A549 treated with CORT108297 at 1 μM for 4 hours (cell line): ENCODE measurements at places on chromosomes 6 and 20. TPM values are rescaled to one million over a fixed set of nuclear protein-coding genes. Genes with fewer than 3 reads are reported as not detected.

Gene MOG
- not detected in 5 replicates for total RNA-seq

Gene NKAPL
- not detected in 5 replicates for total RNA-seq

Gene GTSF1L
- total RNA-seq = not detected in 5 replicates

Gene ZNF165
- 0.93 to 1.1 TPM (median 0.98 TPM) in 5 replicates for total RNA-seq

Gene METTL24
- not detected in 5 replicates for total RNA-seq

Gene HTR1B
- total RNA-seq = 0.05 to 0.19 TPM (median 0.10 TPM) in 5 replicates

Gene KCTD20
- 16.7 to 21.2 TPM (median 19.0 TPM) in 5 replicates for total RNA-seq

Gene TRERF1
- 5.9 to 8.4 TPM (median 7.7 TPM) in 5 replicates for total RNA-seq

Gene TGM3
- 0.03 TPM in 3 of 5 replicates, not detected in the others for total RNA-seq

Gene CYP39A1
- 0.03 to 0.09 TPM (median 0.05 TPM) in 4 of 5 replicates, not detected in the other for total RNA-seq

Gene SH3BGRL2
- total RNA-seq = 0.24 to 0.33 TPM (median 0.27 TPM) in 5 replicates

Gene ADGRF1
- total RNA-seq = 0.16 TPM in 1 of 5 replicates, not detected in the others

Gene NRSN1
- total RNA-seq = not detected in 5 replicates

Gene SAMD5
- total RNA-seq = 0.60 to 0.84 TPM (median 0.79 TPM) in 5 replicates

Gene COX4I2
- total RNA-seq = not detected in 5 replicates

Gene SLC13A3
- total RNA-seq = 0.07 TPM in 1 of 5 replicates, not detected in the others

Gene NT5E
- total RNA-seq = 26.1 to 44.8 TPM (median 36.4 TPM) in 5 replicates

Gene ABCC10
- 6.0 to 13.1 TPM (median 10.5 TPM) in 5 replicates for total RNA-seq

Gene GNAS-AS1
- total RNA-seq = not detected in 5 replicates

Gene CLDN20
- total RNA-seq = not detected in 5 replicates

Gene ZC2HC1B
- total RNA-seq = not detected in 5 replicates

Gene MAS1
- not detected in 5 replicates for total RNA-seq

Gene TREM2
- not detected in 5 replicates for total RNA-seq

Gene GRM4
- total RNA-seq = 0.07 to 0.15 TPM (median 0.09 TPM) in 5 replicates

Gene VGLL2
- not detected in 5 replicates for total RNA-seq
